ENCODE measurements at places on chromosomes 12 and 14.
A peak's percentile ranks its signal among the peaks of the same experiment; 100 is the strongest.

GRCh38 chr14:64244279-64244678, 49.9 kb downstream of the ESR2 start:
- H3K4me1 ChIP-seq, result no peaks in the 10 kb centered on the region
- H3K27me3 ChIP-seq, result peaks cover 47% of the 10 kb centered on the region
- no peak overlapping the region for H3K4me3 ChIP-seq
- DNase-seq, result no peak
- no peak overlapping the region for H3K27ac ChIP-seq
- peaks cover 2% of the 10 kb centered on the region for H3K36me3 ChIP-seq

DNA sequence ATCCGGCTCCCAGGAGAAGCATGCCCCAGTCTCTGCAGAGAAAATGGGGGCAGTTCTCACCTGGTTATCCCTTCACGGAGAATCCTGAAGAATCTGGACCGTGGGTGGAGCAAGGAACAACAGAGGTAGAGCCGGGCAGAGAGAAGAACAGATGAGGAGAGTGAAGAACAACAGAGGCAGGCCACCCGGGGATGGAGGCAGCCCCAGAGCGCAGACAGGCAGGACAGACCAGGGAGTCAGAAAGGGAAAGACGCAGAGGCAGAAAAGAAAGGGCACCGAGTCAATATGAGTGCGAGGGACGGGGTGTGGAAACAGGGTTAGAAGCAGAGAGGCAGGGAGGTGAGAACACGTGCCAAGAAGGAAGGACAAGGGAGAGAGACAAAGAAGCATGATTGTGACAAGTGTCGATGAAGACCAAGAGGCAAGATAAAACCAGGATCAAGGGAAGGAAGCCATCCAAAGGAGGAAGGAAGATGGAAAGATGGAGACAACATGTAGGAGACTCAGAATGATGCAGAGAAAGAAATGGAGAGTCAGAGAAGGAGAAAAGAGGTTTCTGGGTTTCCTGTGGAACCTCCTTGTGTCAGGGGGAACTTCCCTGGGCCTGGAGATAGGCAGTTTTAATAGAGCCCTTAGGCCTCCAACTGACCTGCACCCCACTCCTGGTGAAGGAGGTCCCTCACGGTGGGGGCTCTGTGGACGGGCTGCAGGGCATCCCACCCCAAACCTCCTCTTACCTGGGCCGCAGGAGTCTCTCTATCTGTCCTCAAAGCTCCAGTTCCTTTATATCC, at the start of gene MYH6:
Gene MYH6 (minus strand): TSS at position 758 of the 791 bp plus-strand sequence. CDS start 1,050 bp downstream, outside the sequence.
- no peaks in the 10 kb centered on the region for H3K36me3 ChIP-seq
- no peak within 1 kb of the TSS for H3K4me3 ChIP-seq
- DNase-seq, result no peak
- peaks cover 39% of the 10 kb centered on the region for H3K27me3 ChIP-seq
- H3K27ac ChIP-seq, result no peak within 1 kb of the TSS
- H3K4me1 ChIP-seq, result no peaks in the 10 kb centered on the region

DNA sequence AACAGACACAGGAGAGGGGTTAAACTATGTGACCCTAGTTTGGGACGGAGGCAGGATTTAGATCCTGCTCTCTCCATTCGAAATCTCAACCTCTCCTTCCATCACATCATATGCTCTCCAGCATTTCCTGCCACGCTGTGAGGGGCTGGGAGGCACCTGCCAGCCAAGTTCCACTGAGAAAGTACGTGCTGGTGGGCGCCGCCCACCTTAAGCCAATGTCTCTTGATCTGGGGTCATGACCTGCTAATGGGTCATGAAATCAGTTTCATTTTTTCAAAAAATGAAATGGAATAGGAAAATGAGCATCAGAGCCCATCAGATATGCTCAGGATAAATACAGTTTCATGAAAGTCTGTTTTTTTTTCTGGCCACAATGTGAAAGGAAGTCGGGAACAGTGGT, 7.2 kb downstream of the MCRS1 start:
- no peak overlapping the region for H3K4me3 ChIP-seq
- no peak for DNase-seq
- H3K27ac ChIP-seq, result peak overlapping the region; percentile 57
- H3K36me3 ChIP-seq, result peaks cover 49% of the 10 kb centered on the region
- no peaks in the 10 kb centered on the region for H3K27me3 ChIP-seq

GRCh38 chr12:98149691-98150210, 365.6 kb upstream of the TMPO start:
- no peak for DNase-seq
- H3K27me3 ChIP-seq, result no peaks in the 10 kb centered on the region
- H3K27ac ChIP-seq, result no peak overlapping the region

DNA sequence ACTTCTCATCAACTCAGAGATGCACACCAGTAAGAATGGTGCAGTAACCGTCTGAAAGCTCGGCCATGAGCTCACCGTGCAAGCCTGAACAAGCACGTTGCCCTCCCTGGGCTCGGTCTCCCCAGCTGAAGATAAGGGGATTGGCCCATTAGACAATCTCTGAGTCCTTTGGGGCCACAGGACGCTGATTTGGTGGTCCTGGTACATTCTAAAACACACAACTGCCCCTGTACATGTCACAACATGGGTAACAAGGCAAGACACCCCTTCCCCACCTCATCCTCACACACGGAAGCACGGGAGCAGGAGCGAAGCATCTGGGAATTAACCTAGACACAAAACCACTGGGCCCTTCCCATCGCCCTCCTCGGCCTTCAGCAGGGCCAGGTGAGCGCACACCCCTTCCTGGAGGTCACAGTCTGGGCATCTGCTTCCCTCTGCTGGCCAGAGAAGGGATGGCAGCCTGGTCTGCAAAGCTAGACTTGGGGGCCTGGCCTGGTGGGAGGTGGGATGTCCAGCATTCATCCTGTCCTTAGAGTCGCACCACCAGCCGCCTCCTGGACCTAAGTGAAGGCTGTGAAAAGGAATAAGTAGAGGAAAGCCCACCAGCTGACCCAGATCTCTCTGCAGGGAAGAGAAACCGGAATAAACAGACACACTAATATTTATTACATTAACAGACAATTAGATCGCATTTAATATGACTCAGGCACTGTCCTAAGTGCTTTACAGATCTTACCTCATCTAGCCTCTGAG, 18.9 kb upstream of the SMUG1 start:
- H3K4me3 ChIP-seq, result no peak overlapping the region
- H3K27me3 ChIP-seq, result peaks cover 96% of the 10 kb centered on the region
- DNase-seq, result peak; percentile 82
- peaks cover 3% of the 10 kb centered on the region for H3K36me3 ChIP-seq

DNA sequence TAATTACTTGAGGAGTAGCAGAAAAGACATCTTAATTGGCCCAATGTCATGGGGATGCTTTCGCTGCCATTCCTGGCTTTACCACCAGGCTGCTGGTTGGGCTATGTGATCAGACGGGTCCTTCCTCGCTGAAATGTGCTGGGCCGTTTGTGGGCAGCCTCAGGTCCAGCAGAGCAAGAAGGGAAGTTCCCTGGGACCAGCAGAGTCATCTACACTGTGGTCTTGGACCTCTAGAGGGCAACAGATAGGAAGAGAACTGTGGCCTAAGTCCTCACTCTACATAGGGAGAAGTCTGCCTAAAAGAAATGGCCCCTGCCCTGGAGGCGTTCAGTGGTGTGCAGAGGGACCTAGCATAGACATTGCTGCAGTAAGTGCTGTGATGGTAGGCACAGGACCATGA, 10.9 kb downstream of the EVL start:
- no peak for DNase-seq
- H3K27me3 ChIP-seq, result no peaks in the 10 kb centered on the region
- H3K4me1 ChIP-seq, result peaks cover 84% of the 10 kb centered on the region
- peak overlapping the region; percentile 83 for H3K4me3 ChIP-seq
- peaks cover 82% of the 10 kb centered on the region for H3K36me3 ChIP-seq

GRCh38 chr12:1881936-1882335, 36.5 kb downstream of the CACNA2D4 start:
- no peak overlapping the region for H3K4me3 ChIP-seq
- peaks cover 34% of the 10 kb centered on the region for H3K27me3 ChIP-seq
- DNase-seq, result no peak
- no peak overlapping the region for H3K27ac ChIP-seq
- no peaks in the 10 kb centered on the region for H3K36me3 ChIP-seq
- peaks cover 2% of the 10 kb centered on the region for H3K4me1 ChIP-seq

GRCh38 chr12:124564971-124565491, 2.4 kb downstream of the NCOR2 start:
- peak overlapping the region; percentile 88 for H3K4me3 ChIP-seq
- DNase-seq, result no peak
- peak overlapping the region; percentile 83 for H3K27ac ChIP-seq

DNA sequence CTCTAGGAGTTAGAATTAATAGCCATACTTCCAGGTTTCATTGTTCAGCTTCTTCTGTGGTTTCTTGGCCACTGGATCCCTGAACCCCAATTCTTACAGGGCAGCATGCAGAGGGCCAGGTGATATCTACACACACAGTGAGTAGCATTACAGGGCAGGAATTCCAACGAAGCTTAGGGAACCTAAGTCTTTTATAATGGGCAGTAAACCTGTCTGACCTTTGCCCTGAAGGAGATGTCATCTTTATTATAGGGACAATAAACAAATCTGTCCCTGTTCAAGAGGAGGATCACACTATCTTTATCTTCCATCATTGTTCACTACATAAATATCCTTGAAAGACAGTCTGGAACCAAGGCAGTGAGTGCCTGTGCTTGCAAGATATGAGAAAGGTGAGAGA, 11.7 kb upstream of the EML5 start:
- peaks cover 53% of the 10 kb centered on the region for H3K27me3 ChIP-seq
- H3K36me3 ChIP-seq, result no peaks in the 10 kb centered on the region
- H3K27ac ChIP-seq, result no peak overlapping the region
- H3K4me1 ChIP-seq, result no peaks in the 10 kb centered on the region
- H3K4me3 ChIP-seq, result no peak overlapping the region
- DNase-seq, result no peak

- no peak overlapping the region for H3K4me3 ChIP-seq
- no peak overlapping the region for H3K27ac ChIP-seq
- no peaks in the 10 kb centered on the region for H3K4me1 ChIP-seq
- DNase-seq, result no peak
- H3K27me3 ChIP-seq, result peaks cover 43% of the 10 kb centered on the region
These were observed 303.9 kb upstream of the FKBP4 start for GRCh38 chr12:2490831-2491230.

- no peak overlapping the region for H3K27ac ChIP-seq
- no peak for DNase-seq
- no peak overlapping the region for H3K4me3 ChIP-seq
- H3K4me1 ChIP-seq, result no peaks in the 10 kb centered on the region
- peaks cover 6% of the 10 kb centered on the region for H3K27me3 ChIP-seq
These were observed 9.3 kb downstream of the ITGA7 start for GRCh38 chr12:55698241-55698955.

- peaks cover 6% of the 10 kb centered on the region for H3K36me3 ChIP-seq
- H3K27me3 ChIP-seq, result peaks cover 49% of the 10 kb centered on the region
- H3K4me3 ChIP-seq, result peak overlapping the region; percentile 71
These were observed 836 bp downstream of the PTPN21 start for GRCh38 chr14:88553886-88554456.

DNA sequence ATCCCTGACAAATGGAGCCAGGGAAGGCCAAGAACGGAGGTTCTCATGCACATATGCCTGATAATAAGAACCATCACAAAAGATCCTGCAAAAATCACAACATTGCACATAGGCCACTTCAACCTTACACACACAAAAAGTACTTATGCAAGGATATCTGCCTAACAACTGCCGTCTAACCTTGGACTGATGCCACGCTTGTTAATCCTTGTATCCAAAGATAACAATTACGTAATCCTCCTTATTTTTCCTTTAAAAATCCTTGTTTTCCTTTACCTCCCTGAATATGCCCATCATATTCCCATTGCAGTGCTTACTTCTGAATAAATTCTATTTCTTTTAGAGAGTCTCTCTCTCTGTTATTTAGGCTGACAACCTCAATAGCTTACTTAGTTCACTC, 59.5 kb downstream of the TMEM116 start:
- no peak overlapping the region for H3K4me3 ChIP-seq
- H3K4me1 ChIP-seq, result peaks cover 14% of the 10 kb centered on the region
- H3K27ac ChIP-seq, result peak overlapping the region; percentile 8
- H3K36me3 ChIP-seq, result no peaks in the 10 kb centered on the region
- no peak for DNase-seq

DNA sequence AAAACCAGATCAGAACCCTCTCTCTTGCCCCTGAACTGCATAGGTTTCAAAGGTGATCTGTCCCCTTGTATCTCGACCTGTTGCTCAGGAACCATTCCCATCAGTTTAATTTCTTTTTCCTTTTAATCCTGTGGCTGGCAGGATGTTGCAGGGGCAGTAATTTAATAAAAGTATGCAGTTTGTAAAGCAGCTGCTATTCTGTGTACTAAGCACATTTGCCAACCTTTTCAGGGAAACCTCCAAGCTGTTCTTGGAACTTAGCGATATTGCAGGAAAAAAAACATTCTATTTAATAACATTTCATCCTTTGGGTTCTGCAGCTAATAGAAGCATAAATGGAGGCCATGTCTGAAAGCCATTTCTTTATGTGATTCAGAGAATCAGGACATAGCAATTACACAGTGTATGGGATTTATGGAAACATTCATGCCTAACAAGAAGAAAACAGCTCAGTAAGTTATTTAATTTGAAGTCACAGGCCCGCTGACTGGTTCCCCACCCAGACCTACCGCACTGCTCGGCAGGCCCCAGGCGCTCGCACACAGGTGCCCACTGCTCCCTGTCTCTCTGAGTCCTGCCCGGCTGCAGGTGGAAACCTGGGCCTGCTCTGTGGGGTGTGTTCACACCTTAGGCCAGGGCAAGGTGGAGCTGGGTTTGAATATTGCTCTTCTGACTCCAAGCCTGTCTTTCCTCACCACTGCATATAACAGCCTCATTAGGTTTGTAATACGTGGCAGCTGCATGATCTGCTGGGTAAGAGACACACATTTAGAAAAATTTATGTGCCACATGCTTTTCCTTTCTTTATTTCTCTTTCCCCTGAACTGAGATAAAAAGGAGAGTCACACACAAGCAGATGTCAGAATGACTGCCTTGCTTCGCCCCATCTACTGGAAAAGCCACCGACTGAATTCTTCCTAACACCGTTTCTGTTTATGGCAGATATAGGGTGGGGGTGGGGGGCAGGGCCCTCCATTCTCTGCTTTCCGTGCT, 119.7 kb downstream of the SLC25A47 start:
- no peaks in the 10 kb centered on the region for H3K27me3 ChIP-seq
- DNase-seq, result no peak
- no peak overlapping the region for H3K27ac ChIP-seq
- H3K4me3 ChIP-seq, result no peak overlapping the region

DNA sequence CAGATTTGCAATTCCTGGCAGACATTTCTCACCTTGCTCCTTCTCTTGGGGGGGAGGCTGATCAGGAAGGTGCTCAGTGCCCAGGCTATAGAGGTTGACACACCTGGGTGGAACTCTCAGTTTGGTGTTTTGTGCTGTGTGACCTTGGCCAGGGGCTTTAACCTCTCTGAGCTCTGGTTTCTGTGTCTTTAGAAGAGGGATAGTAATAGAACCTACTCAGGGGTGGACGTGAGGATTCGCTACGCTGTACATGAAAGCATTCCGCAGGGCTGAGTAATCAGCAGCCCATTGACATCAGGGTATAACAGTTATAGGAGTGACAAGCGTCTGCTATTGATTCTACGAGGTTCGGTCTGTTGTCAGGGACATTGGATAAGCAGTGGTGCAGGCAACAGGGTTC, 98.1 kb downstream of the PHETA1 start:
- H3K36me3 ChIP-seq, result no peaks in the 10 kb centered on the region
- DNase-seq, result no peak
- H3K4me1 ChIP-seq, result peaks cover 2% of the 10 kb centered on the region
- H3K27me3 ChIP-seq, result peaks cover 39% of the 10 kb centered on the region
- no peak overlapping the region for H3K27ac ChIP-seq

All from effector memory CD8-positive, alpha-beta T cell (primary cell).